ENCODE measurements at places on chromosomes 4 and X.

GRCh38 chr4:44777115-44777514 is 50.8 kb upstream of the GNPDA2 start:
- DNase-seq, result no peak

DNA sequence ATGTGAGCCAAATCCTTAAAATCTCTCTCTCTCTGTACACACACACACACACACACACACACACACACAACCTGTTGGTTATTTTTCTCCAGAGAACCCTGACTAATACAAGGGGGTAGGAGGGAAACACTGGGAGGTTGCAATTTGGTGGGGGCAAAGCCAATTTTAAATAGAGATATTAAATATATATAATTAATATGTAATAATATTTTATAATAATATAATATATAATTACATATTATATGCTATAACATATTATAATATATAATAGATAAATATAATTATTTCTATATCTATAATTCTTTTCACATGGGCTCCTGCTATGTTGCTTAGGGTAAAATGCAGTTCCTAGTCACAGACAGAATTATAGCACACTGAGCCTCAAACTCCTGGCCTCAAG is 1354.2 kb downstream of the FSTL5 start:
- no peak for DNase-seq

DNA sequence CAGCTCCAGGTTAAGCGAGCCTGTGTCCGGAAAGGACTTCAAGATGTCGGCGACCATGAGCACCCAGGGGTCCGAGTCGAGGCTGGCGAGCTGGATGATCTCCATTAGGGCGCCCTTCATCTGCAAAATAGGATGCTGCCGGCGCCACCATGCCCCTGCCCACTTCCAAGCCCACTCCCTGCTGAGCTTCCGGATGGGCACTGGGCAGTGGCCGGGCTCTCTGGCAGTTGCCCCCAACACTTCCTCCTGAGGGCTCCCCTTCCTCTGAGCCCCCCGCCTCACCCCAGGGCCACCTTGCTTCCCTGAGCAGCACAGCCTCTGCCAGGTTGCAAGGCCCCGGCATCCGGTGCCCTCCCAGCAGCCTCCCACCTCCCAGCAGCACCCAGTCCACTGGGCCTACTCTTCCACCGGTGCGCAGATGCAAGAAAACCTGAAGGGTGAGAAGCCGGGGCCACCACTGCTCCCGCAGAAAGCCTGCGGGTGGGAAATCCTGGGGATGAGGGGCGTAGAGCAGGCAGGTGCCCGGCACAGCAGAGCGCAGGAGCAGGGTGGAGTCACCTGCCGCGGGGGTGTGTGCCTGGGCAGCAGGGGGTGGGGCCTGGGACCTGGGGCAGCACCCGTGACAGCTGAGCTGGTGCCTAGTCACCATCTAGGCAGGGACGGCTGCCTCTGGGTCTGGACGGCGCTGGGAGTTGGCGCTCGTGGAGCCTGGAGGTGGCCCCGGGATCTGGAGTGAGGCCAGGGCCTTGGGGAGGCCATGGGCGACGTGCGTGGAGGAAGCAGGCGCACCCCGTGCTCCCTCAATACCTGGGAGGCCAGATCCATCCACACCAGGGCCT is 17.0 kb downstream of the NELFA start:
- DNase-seq, result no peak

GRCh38 chr4:153371701-153372234 is 27.3 kb downstream of the MND1 start:
- DNase-seq, result no peak

DNA sequence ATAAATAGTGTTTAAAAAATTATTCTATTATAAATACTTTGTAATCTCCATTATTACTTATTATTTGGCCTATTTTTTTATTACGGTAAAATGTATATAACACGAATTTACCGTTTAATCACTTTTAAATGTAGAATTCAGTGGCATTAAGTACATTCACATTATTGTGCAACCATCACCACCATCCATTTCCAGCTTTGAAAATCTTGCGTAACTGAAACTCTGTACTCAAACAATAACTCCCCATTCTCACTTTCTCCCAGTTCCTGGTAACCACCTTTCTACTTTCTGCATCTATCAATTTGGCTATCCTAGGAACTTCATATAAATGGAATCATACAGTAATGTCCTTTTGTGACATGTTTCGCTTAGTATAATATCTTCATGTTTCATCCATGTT is 45.7 kb downstream of the PASD1 start:
- DNase-seq, result no peak

DNA sequence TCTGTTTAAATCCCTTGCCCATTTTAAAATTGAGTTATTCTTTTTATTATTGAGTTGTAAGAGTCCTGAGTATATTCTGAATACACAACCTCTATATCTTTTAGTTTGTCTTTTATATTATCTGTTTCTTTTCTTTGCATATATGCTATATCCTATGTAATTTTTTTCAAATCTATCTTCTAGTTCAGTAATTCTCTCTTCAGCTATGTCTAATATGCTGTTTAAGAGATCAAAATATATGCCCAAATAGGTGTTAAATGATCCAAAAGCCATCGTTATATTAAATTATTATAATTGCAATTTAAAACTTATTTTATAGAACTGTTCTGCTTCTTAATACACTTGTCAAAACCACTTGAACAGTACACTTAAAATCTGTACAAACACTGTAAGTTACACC is 107.4 kb upstream of the TSPAN5 start:
- DNase-seq, result no peak

DNA sequence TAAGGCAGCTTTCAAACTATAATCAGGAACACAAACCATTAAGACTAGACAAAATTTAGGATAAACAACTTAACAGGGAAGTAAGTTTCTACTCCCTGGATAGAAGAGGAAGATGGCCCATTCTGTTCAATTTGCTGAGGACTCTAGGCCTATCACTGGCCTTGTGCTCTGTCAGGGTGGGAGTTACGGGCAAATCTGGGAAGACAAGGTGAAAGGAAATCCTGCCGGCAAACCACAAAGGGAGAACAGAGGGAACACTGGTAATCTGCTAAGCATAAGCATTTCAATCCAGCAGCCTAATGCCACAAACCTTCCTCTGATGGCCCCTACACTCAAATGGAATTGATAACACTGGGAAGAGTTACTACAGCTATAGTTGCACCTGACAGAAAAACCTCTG is 8.3 kb downstream of the GPR82 start:
- DNase-seq, result no peak

DNA sequence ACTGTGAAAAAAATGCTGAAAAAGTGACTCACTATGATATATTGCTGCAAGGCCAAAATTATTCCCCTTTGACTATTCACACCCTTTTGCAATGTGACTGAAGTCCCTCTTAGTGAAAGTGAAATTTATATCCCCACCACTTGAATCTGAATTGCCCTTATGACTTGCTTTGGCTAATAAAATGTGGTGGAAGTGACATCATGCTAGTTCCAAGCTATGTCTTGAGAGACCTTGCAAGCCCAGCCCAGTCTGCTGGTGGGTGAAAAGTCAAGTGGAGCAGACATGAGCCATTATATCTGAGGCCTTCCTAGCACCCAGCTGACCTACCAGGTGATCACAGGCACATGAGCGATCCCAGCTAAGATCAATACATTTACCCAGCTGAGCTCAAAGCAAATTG is 94.7 kb downstream of the LINC00632 start:
- no peak for DNase-seq

GRCh38 chrX:30955687-30956086 is 66.6 kb upstream of the TAB3 start:
- DNase-seq, result no peak

DNA sequence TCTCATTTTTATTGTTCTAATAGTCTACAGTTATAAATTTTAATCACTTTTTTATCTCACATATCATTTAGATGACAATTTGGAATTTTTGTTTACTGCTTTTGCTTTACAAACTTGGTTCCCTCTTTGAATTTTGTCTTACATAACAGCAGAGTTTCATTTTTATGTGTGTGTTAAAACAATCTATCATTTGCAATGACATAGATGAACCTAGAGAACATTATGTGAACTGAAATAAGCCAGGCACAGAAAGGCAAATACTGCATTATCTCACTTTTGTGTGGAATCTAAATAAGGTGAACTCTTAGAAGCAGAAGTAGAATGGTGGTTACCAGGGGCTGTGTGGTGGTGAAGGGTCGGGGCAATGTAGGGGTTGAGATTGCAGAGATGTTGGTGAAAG is 170.7 kb downstream of the GASK1B start:
- no peak for DNase-seq

GRCh38 chr4:184671101-184671500 is 21.6 kb downstream of the PRIMPOL start:
- DNase-seq, result no peak

DNA sequence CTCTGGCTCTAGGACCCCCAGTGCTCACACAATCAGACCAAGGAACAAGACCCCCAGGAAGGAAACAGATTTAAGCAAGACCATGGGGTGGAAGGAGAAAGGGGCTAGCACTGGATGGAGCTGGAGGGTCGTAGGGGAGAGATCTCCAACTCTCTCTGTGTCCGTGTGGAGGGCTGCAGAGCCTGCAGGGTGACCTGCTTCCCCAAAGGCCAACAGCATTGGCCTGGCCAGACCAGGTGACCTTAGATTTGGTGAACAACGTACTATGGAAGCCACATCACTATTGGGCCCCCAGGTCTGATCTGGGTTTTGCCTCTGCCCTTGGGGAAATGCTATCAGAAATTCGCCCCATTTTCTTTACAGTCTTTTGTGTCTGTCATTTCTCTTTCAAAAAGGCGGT is 26.0 kb downstream of the NLGN3 start:
- DNase-seq, result no peak

- no peak for DNase-seq
Observed at GRCh38 chr4:13478707-13479106, 5.4 kb downstream of the RAB28 start.

DNA sequence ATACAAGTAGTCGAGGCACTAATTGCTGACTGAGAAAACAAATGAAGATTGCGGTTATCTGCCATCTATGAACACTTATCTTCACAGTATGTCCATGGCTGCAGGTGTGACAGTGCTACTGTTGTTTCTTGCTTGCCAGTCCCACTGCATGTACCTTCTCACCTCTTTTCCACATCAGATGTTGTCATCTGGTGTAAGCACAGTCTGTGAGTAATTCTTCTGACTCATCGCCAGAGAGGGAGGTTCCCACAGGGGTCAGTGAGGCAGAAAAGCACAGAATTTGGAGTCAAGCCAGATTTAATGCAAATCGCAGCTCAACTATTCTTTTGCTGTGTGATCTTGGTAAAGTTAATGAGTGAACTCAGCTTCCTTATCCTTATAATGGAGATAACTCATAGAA is 144.4 kb downstream of the GLRA2 start:
- DNase-seq, result peak; percentile 91

DNA sequence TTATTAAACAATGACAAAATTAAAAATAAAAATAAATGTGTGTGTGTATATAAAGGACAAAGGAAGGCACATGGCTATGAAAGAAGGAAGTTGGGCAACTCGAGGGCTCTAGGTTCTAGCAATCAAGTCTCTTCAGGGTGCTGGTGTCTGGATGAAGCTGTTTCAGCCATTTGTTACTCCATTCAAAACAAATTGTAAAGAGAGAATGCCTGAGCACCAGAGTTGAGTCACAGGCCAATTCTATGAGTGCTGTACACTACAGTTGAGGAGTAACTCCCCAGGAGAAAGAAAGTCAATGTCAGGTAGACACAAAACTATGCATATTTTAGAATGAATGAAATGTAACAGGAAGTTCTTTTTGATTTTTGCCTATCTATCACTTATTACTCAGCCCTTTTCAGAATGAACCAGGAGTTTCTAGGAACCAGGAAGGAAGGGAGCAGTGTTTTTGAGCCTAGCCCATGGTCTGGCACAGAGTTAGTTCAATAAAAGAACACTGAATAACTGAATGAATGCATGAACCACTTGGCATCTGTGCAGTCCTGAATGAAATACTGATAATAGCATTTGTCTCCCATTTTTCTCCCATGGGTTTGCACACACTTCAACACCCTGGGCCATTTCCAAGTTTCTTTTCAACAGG is 151.7 kb upstream of the CPEB2 start:
- no peak for DNase-seq

GRCh38 chrX:427812-428725 is 41.4 kb upstream of the PPP2R3B start:
- no peak for DNase-seq

DNA sequence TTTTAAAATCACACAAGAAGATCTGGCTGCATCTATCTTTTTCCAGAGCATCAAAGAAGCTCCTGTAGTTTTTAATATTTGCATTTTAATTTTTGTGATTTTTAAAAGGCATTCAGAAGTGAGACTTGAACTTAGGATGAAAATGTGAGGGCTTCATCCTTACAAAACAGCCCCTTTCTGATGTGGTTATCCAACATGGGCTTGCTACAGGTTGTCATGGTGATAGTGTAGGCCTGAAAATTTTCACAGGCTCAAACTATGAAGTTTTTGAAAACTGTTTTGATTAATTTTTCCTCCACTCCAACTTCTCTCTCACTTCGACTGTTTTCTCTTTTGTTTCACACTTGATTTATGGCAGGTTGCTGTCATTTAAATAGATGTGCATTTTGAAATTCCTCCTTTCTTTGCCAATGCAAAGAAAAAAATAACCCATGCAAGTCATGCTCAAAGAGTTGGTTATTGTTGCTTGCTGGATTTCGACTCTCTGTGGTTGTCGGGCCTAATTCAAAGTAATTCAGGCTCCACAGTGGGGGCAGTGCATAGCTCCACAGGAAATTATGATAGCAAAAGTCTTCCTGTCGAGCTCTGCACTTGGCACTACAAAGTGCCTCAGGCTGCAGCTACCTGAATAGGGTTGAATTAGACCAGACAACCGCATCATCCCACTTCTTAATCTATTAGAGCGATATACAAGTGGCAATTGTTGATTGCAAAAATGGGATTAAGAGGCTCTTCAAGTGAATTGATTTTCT is 201.0 kb upstream of the GPR101 start:
- DNase-seq, result no peak

GRCh38 chr4:78811034-78811433 is 34.9 kb downstream of the BMP2K start:
- peak; percentile 29 for DNase-seq

DNA sequence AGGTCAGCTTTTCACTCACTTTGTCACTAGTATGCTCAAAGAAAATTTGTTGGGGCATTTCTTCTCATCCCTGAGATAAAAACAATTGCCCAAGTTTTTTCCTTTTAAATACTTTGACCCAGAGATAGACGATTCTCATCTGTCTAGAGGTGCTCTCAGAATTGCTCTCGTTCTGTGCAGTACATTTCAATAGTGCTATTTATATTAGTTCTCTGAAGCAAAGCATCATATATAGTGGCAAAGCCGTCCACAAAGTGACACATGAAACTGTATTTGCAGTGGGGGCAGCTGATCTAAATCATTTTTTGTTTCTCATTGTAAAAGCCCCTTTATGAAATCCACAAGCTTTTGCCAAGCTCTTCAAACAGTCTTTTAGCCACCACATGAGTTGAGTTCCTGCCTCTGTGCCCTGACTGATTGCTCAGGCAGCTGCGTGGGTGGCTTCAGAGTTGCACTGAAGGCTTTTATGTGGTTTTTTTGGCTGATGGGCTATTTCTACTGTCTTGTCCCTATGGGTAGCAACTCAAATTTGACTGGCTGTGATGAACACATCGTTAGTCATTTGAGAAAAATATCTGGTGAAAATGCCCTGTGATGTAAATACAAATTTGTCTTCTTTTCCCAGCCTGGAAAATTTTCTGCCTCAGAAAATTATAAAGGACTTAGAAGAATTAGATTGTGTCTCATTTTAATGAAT is 119.1 kb upstream of the OTUD4 start:
- peak; percentile 75 for DNase-seq

All from IMR-90 (cell line).